ENCODE measurements at places on chromosomes 12 and 14.

- DNase-seq, result no peak
Observed at GRCh38 chr14:91964724-91965123, 17.2 kb upstream of the FBLN5 start.

DNA sequence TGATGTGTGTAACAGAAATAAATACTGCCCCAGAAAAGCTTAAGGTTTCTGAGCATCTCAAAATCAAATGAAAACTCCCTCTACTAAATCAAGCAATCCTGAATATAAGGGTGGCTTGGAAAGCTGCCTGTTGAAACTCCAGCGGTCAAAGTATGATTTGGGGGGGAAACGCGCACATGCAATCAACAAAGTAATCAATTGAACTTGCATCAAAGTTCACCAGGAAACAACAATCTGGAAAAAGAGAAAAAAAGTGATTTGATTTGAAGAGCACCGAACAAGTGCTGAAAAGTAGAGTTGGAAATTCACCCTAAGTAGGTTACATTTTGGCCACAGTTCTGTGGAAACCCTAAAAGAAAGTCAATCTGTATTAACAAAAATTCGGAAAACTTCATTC lies 700 bp downstream of the CNIH1 start:
- DNase-seq, result no peak

DNA sequence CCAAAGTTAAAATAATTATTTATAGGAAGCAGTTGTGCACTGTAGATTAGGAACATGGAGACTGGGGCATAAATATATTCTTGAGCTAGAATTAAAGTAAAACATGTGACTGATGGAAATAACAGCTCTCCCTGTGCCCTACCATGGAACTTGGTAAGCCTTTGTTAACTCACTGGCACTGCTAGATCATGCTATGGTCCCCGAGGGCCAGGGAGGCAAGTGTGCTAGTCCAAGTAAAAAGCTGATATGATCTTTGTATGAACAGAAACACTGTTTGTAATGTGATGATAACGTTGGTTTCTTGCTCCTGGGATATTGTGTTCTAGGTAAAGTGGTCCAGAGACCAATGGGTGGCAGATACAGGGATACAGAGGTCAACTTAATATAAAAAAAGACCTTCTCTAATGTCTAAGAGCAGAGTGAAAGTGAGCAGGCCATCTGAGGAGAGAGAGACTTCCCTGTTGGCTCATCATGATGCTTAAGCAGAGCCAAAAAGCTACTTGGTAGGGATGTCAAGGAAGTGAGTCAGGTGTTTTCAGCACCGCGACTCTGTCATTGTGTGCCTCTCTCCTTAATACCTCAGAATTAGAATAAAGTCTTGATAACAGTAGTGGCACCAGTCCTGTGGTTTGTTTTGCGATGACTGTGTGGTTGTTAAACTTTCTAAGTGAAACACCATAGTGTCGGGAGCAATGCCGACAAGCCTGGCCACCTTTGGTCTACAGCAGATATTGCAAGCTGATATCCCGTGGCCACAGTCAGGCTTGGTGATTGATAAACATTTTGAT lies 27.6 kb downstream of the BICD1 start:
- no peak for DNase-seq

DNA sequence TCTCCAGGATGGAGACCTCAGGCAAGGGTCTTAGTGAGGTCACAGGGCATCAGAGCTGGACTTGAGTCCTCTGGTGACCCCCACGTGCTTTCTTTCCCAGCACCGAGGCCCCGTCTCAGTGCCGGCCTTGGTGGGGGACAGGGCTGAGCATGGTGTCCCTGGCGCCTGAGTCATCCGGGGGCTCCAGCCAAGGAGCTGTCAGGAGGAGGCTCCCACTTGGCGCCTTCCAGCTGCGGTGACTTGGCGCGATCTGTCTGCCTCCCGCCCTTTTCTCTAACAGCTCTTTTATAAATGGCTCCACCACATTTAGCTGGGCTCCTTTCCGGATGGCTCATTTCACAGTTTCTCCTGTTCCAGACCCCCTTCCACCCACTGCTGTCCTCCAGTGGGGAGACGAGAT lies 60.4 kb downstream of the PRMT8 start:
- DNase-seq, result no peak

DNA sequence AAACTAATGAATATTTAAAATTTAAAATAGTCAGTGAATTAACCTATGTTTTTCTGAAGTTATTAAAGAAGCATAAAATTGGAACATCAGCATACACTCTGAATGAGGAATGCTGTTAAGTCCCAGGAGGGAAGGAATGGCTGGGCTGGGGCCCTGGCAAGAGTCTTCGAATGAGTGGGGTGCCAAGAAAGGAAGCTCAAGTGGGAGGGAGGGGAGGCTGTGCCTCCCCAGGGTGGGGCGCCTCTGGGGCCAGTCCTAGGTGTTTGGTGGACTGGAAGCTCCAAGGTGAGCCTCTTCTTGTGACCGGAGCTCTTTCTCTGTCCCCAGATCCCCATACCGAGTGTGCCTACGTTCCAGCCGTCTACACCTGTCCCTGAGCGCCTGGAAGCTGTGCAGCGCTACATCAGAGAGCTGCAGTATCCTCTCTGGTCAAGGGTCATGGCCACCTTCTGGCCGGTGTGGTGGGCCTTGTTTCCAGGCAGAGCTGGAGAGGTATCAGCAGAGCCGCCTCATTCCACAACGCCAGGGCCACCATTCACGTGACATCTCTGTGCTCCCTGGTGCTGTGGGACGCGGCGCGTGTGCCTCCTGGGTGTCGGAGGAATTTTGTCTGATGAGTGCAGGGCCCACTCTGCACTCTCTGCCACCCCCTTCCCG lies 8.5 kb downstream of the VASH1 start:
- DNase-seq, result no peak

GRCh38 chr12:132437252-132437932 lies 52.6 kb upstream of the FBRSL1 start:
- no peak for DNase-seq
